Activated T-helper 17 cell treated with anti-CD3 and anti-CD28 coated beads, Interleukin-2, amount 50 U/mL, for 72 hours (primary cell): ENCODE measurements at places on chromosomes 6 and 20.

- H3K4me3 ChIP-seq: no peak overlapping the region
- ATAC-seq: no peak
Measured at GRCh38 chr6:4139272-4139671, 3.9 kb upstream of the ECI2 start.

GRCh38 chr20:10307359-10307735 lies 88.7 kb downstream of the SNAP25 start:
- peaks cover 23% of the 10 kb centered on the region for H3K27me3 ChIP-seq
- ATAC-seq: no peak
- peaks cover 7% of the 10 kb centered on the region for H3K4me1 ChIP-seq
- H3K4me3 ChIP-seq: no peak overlapping the region
- no peak overlapping the region for H3K27ac ChIP-seq

DNA sequence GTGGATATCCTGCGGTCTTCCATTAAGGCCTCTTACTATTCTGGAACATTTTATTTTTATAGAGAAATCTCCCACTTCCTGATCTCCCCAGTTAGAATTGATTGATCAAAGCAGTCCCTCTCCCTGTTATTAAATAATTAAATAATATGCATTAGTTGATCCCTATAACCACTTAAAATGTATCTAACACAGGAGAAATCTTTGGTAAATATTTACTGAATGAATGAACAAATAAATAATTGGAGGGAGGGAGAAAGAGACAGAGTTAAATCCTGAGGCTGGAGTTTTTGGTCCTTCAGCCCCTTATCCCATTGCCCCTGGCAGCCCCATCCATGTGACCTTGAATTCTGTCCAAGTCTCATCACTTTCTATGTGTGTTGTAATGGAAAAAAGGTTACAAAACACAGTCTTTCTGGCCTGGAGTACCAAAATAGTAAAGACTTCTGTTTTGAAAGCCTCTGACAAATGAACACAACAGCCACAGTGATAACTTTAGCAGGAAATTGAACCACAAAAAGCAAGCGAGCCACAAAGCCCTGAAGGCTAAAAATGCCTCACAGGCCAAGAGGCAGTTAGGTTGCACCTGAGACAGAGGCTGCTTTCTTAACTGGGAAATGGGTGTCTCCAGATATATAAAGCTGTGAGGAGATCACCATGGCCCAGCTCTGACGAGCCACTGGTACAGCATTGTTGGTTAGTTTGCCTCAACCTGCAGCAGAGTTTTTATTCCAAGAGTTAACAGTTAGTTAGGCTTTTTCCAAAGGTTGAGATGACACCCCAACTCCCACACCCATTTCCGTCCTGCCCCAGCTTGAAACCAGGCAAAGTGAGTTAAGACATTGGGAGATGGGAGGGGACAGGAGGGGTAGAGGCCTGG lies 11.3 kb downstream of the NT5E start:
- peak; percentile 35 for ATAC-seq
- H3K27me3 ChIP-seq: peaks cover 14% of the 10 kb centered on the region
- peak overlapping the region; percentile 92 for H3K27ac ChIP-seq
- peaks cover 36% of the 10 kb centered on the region for H3K4me1 ChIP-seq
- H3K36me3 ChIP-seq: no peaks in the 10 kb centered on the region

- no peaks in the 10 kb centered on the region for H3K4me1 ChIP-seq
- no peak overlapping the region for H3K4me3 ChIP-seq
- no peak for ATAC-seq
- H3K36me3 ChIP-seq: peaks cover 99% of the 10 kb centered on the region
- H3K27me3 ChIP-seq: no peaks in the 10 kb centered on the region
- H3K27ac ChIP-seq: no peak overlapping the region
Measured at GRCh38 chr20:56517211-56517610, 7.3 kb upstream of the FAM209A start.

DNA sequence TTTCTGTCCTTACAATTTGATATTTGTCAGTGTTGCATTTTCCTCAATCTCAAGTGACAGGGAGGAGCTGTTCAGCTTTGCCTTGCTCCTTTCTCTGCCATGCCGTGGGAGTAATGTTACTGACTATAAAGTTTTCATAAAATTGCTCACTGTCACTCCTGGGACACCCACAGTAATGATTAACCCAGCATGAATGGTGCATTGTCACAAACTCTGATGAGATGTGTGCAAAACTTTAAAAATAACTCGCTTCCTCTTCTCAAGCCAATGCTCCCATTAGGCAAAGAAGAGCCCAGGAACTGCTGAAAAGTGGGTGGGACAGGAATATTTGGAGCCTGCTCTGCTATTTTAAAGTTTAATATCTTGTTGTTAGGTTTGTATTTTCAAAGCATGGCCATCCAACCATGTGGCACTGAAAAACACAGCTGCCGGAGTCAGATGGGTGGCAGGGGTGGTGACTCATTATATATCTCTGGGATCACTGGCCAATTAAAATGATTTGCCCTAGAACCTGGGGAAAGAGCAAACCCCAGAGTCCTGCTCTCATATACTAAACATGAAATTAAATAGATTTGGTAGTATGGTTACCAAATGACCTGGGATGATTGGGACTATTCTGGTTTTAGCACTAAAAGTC lies 260.1 kb downstream of the BTBD3 start:
- H3K4me1 ChIP-seq: no peaks in the 10 kb centered on the region
- ATAC-seq: no peak
- no peak overlapping the region for H3K27ac ChIP-seq
- no peaks in the 10 kb centered on the region for H3K36me3 ChIP-seq
- H3K4me3 ChIP-seq: no peak overlapping the region

GRCh38 chr6:11952316-11952715 lies 59.8 kb upstream of the HIVEP1 start:
- H3K27ac ChIP-seq: no peak overlapping the region
- ATAC-seq: no peak
- no peaks in the 10 kb centered on the region for H3K27me3 ChIP-seq
